ENCODE measurements at places on chromosomes 3 and 15.

GRCh38 chr15:70266412-70267121, 168.8 kb upstream of the TLE3 start:
- no peak for DNase-seq

- DNase-seq, result no peak
Observed at GRCh38 chr3:101512396-101512645, 691 bp downstream of the SENP7 start.

- no peak for DNase-seq
Observed at GRCh38 chr3:158731486-158731885, 771 bp downstream of the RARRES1 start.

- DNase-seq, result no peak
Observed at GRCh38 chr15:48102167-48102566, 18.6 kb upstream of the SLC24A5 start.
